ENCODE measurements at places on chromosomes 6 and 20. TPM values are rescaled to one million over a fixed set of nuclear protein-coding genes. Genes with fewer than 3 reads are reported as not detected.

The CTCFL gene
- 0.34 TPM for total RNA-seq

The SNTA1 gene
- total RNA-seq = 10.6 TPM

The DSE gene
- total RNA-seq = 30.0 TPM

The NINL gene
- total RNA-seq = 32.2 TPM

The PGC gene
- total RNA-seq = not detected

The TRAPPC3L gene
- total RNA-seq = not detected

The FKBP1C gene
- total RNA-seq = 0.34 TPM

The CLDN20 gene
- total RNA-seq = not detected

The ZKSCAN3 gene
- 9.0 TPM for total RNA-seq

The ZBTB9 gene
- 12.7 TPM for total RNA-seq

The DLK2 gene
- not detected for total RNA-seq

The TINAG gene
- total RNA-seq = not detected

The LY6G6D gene
- 0.90 TPM for total RNA-seq

The RNF217 gene
- total RNA-seq = 13.2 TPM

The GHRH gene
- not detected for total RNA-seq

The CCDC170 gene
- 0.06 TPM for total RNA-seq

The IL17F gene
- total RNA-seq = not detected

The SLC22A7 gene
- not detected for total RNA-seq

The TGM2 gene
- total RNA-seq = 0.22 TPM

The HLA-DOA gene
- total RNA-seq = 38.0 TPM

The C6orf15 gene
- not detected for total RNA-seq

The KHDC1L gene
- total RNA-seq = 1.9 TPM

The SLCO4A1 gene
- 0.88 TPM for total RNA-seq

The FAM209B gene
- not detected for total RNA-seq

The NR2E1 gene
- total RNA-seq = 0.25 TPM

The TRIM15 gene
- not detected for total RNA-seq

The EGFL8 gene
- 16.1 TPM for total RNA-seq

The RGS17 gene
- total RNA-seq = 4.8 TPM

The MATN4 gene
- total RNA-seq = 0.06 TPM

The BAG2 gene
- total RNA-seq = 0.84 TPM

The RPRD1B gene
- 21.6 TPM for total RNA-seq

The COL11A2 gene
- 0.49 TPM for total RNA-seq

The DCDC2 gene
- total RNA-seq = not detected

The FILIP1 gene
- 22.6 TPM for total RNA-seq

The TRIM39 gene
- 21.2 TPM for total RNA-seq

The ADGRF5 gene
- not detected for total RNA-seq

The C4B gene
- total RNA-seq = 0.30 TPM

The CLVS2 gene
- total RNA-seq = 1.8 TPM

The DSP gene
- 38.3 TPM for total RNA-seq

The DYNLT1 gene
- total RNA-seq = 71.1 TPM

The ADGRB3 gene
- total RNA-seq = 1.5 TPM

The LY86 gene
- total RNA-seq = not detected

The C20orf144 gene
- total RNA-seq = not detected
